Endothelial cell of umbilical vein (primary cell): ENCODE measurements at places on chromosomes 2 and 18. TPM values are rescaled to one million over a fixed set of nuclear protein-coding genes. Genes with fewer than 3 reads are reported as not detected.

The GAD1 gene
- total RNA-seq: 0.60 TPM in 1 of 2 replicates, not detected in the other

The CDK5R2 gene
- total RNA-seq: not detected in 2 replicates

The PLA2R1 gene
- 14.4 and 15.6 TPM in 2 replicates for total RNA-seq

- no peak for DNase-seq
These were observed 8.9 kb downstream of the ECEL1 start for GRCh38 chr2:232478571-232479340.

The GNLY gene
- total RNA-seq: not detected in 2 replicates

DNA sequence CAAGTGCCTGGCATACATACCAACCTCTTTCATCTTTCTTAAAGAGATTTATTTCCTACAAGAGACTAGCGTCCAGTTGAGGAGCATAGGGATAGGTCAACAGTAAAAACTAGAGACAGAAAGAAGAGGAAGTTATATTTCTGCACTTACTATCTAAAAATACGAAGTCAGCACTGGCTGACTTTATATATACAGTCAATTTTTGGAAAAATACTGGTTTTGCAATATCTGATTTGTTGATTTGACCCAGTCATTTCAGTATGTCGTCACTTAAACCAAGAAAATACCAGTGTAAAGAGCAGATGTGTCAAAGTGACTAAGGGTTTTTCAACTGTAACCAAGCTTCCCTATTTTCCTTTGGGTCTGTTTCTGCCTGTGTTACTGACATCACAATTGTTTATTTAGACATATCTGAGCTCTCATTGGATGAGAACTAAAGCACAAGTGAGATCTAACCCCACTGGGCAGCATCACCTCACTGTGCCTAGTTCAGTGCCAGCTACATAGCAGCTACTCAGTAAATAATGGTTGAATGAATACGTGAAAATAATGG lies 23.0 kb downstream of the CYTIP start:
- no peak for DNase-seq

- DNase-seq: no peak
These were observed 1311.7 kb upstream of the NXPH2 start for GRCh38 chr2:140091926-140092325.

The CCDC178 gene
- 0.80 and 1.3 TPM in 2 replicates for total RNA-seq

The FN1 gene
- 3,221 and 3,760 TPM in 2 replicates for total RNA-seq

DNA sequence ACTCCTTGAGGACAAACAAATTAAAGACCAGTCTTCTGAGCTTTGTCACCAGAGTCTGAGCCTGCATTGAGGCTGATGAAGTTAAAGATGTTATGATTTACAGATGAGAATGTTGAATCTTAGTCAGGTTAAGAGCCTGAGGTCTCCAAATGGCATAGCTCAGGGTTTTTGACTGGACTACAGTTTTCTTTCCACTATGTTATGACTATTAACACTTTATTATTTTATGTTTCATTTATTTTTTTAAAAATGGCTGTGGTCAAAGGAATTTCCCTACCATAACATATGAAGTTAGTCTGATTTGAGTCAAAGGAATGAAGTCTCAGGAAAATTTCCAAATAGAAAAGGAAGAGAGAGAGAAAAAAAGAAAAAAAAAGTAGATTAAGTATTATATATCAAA lies 39.7 kb upstream of the CWC22 start:
- DNase-seq: no peak

DNA sequence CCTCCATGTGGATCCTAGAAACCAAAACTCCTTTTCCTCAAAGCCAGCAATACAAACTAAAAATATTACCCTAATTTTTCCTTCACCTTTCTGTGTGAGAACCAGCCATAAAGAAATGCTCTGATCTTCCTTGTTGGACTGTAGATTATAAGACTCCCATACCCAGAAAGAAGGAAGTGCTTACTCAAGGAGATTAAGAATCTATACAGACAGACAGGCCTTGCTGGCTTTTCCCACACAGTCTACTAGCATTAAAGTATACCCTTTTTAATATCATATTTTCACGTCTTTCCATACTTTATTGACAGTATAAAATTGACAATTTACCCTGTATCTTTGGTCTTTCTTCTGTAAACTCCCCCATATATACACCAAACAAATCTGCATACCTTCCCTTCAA lies 139.0 kb downstream of the GULP1 start:
- DNase-seq: no peak
